Stimulated activated CD4-positive, alpha-beta T cell treated with anti-CD3 and anti-CD28 coated beads, TNF-alpha, amount 100 ng/mL, for 1 hour (primary cell): ENCODE measurements at places on chromosomes 16 and 17.

GRCh38 chr16:9378876-9379275 lies 287.4 kb downstream of the HAPSTR1 start:
- no peak for DNase-seq

DNA sequence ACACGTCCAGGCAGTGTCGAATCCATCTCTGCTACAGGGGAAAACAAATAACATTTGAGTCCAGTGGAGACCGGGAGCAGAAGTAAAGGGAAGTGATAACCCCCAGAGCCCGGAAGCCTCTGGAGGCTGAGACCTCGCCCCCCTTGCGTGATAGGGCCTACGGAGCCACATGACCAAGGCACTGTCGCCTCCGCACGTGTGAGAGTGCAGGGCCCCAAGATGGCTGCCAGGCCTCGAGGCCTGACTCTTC lies 7.2 kb upstream of the CD68 start:
- no peak for DNase-seq

- no peak for DNase-seq
Observed at GRCh38 chr17:66165537-66166123, 26.3 kb downstream of the CEP112 start.

GRCh38 chr16:78780808-78781207 lies 681.4 kb downstream of the WWOX start:
- DNase-seq, result no peak

DNA sequence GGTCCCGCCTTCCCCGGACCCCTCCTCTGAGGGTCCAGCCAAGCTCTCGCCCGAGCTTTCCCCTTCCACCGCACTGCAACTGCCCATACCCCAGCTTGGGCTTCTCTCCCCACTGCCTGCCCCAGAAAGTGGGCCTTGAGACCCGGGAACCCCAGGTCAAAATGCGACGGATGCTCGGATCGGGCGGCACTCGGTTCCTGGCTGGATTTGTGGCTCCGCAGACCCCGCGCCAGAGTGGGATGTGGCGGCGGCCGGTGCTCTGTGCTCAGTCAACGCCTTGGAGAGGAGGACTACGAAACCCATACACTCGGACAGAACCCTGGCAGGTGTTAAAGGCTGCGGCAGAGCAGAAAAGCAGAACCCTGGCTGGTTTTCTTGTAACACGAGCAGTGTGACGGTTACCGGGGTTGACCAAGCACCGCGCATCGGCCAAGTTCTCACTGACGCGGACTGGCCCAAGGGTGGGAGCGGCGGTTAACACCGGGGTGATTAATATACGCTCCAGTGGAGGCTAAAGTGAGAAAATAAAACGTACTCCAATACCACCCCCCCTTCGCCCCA lies 885 bp upstream of the SLFN13 start:
- DNase-seq, result no peak

GRCh38 chr17:16944334-16945135 lies 27.4 kb downstream of the TNFRSF13B start:
- no peak for DNase-seq

DNA sequence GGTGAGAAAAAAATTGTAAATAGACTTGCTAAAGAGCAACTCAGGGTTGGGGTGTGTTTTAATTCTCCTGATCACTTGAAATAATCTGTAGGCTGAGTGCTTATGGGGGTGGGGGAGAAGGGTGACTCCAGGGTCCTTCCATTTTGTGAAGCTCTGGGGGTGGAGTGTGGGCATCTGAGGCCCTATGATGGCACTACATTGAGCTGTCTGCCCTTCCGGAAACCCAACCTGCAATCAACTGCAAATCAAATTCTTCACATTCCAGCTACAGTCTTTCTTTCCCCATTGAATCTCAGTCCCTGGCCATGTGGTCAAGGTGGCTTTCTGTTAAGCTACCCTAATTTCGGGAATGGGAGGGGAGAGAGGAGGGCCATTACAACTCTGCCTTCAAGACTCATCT lies 6.0 kb upstream of the CDC6 start:
- no peak for DNase-seq

DNA sequence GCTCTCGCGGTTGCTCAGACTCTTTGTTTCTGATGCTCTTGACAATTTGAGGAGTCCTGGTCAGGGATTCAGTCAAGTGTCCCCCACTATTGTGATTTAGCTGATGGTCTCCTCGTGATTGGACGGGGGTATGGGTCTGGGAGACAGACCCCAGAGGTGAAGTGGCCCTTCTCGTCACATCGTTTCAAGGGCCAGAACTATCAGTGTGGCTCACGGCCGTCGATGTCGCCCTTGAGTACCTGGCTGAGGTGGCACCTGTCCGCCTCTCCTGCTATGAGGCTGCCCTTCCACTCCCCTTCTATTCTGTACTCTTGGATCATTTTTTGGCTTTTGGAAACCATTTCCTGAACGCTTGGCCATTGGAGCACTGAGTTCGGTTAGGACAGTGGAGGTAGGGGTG lies 7.4 kb upstream of the MEAK7 start:
- no peak for DNase-seq

DNA sequence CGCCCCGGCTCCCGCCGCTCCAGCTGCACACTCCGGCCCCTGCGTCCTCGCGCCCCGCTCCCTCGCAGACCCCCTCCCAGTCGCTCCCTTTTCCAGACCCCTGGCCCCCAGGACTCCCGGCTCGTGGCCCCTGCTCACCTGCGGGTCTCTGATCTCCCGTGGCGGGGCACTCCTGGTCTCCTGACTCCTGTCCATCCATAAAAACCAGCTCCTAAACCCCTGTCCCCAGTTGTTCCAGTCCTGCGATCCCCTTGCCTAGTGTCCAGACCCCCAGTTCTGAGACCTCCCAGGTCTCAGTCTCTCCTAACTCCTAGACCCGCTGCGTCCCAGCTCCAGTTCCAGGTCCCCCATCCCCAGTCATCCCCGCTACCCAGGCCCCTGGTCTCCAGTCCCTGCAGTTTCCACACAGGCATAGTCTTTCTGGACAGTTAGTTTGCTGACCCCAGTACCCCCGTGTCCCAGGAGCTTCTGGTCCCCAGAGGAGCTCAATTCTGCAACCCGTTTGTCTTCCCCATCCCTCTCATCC lies 379 bp downstream of the SNX29 start:
- no peak for DNase-seq

DNA sequence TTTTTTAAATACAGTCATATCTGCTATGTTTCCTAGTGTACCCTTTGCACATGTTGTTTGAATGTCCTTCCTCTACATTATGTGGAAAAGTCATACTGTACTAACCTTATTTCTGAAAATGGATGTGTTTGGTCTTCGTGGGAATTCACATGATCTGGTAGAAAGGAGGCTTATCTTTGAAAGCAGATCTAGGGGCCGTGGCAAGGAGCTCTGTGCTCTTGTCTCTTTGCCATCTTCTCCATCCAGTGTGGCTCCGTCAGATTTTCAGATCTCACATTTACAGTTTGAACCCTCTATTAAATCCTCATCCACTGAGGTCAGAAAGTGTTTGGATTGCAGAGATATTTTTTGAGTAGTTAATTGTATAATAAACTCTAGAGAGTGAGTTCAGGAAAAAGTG lies 32.9 kb downstream of the MAP2K4 start:
- no peak for DNase-seq

DNA sequence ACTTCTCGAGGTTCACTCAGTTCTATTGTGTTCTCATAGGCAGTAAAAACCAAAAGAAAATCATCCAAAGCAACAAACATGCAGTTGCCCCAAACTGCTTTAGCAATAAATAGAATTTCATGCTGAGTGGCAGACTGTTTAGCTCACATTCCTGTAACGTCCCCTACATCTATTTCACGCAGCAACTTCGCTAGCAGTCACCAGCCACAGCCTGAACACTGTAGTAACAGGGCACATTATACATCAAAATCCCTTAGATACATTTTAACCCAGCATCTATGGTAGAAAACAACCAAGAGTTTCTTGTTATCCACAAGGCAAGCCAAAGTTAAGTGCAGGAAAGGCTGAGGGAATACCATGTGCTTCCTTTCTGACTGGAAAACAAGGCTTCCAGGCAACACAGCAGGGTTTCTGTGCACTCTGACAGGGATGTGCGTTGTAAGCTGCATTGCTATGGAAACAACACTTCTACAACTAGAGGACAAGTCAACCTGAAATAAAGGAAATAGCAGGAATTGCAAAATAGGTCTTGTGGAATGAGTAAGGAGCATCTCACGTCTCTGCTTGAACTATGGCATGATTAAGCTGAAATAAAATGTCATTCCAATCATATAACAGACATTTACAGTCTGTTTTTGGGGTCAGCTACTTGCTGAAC lies 55.4 kb downstream of the CFDP1 start:
- DNase-seq, result no peak

DNA sequence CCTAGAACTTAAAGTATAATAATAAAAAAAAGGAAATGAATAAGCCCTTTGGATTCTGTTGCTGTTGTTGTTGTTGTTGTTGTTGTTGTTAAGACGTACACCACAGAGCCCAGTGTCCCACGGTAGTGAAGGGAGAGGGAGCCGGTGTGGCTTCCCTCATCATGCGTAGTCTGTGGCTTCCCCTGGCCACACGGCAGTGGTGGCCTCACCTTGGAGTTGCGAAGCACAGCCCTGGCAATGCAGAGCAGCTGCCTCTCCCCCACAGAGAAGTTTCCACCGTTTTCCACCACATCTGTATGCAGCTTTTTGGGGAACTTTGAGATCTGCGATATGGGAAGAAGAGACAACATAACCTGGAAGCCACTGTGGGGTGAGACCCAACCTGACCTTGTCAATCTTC lies 14.1 kb upstream of the ABCC12 start:
- DNase-seq, result no peak

GRCh38 chr17:39151150-39151942 lies at the start of gene PLXDC1:
Gene PLXDC1 (minus strand): TSS chr17:39151637. CDS start chr17:39151437, 200 bp downstream.
- no peak for DNase-seq

DNA sequence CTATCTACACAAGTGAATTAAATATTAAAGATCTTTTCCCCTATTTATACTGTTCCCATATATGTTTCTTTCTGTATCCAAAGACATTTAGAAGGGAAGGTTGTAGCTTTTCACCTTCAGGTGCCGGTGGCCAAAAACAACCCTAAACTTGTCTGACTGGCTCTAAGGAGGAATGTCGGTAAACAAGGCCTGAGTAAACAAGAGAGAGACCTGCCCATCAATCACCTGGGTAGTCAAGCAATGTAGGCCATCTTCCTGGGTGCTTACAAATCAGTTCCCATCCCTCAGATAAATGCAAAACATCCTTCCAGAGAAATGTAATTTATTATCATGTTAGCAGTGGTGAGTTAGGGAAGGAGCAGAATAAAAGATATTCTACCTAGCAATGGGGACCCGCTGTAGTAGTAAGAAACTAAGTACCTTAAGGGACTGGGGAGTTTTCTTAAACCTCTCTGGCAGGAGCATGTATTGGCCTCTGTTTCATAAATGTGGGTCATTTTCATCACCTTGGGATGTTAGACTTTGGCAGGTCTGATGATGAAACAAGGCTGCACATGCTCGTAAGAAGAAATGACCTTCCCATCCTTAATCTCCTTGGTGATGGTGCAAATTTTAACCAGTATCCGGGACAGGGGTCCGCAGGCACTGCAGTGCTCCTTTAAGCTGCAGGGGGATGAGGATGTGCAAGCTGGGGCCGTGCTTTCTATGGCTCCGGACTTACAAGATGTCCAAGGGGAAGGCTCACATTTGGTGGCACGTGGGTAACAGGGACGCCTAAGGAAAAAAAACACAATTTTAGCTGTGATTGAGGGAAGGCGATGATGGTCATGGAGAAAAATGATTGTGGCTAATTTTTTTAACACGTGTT lies 8.4 kb downstream of the KRT39 start:
- no peak for DNase-seq

GRCh38 chr17:5615476-5615875 lies 31.2 kb upstream of the NLRP1 start:
- DNase-seq, result no peak

DNA sequence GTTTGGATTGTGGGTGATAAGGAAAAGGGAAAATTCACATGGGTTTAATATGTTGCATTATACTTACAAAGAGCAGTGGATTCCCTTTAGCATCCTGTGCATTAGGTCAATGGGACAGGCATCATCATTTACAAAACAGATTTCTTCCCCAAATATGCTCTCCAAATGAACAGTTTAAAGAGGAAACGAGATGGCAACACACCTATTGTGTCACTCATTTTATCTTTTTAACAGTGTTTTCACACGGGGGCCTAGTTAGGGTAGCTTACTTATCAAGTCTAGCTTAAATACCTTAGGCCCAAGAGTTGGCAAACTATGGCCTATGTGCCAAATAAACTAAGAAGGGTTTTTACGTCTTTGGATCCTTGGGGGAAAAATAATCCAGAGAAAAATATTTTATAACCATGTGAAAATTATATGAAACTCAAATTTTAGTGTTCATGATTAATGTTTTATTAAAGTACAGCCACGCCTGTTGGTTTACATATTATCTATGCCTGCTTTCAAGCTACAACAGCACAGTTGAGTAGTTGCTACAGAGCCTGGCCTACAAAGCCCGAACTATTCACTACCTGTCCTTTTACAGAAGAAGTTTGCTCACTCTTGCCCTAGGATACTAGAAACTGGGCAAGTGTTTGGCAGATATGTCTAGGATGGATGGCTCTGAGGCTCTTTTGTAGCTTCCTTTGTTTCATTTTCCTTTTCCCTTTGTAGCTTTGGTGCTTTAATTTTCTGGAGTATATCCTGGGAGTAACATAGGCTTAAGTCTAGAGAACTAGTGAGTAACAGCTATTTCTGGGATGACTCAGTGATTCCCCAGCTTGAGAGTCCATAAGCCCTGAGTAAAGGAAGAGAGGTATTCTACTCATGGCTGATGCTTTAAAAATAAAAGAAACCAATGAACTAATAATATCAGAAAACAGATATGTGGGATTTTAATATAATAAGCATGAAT lies 12.4 kb downstream of the NUP93 start:
- no peak for DNase-seq

DNA sequence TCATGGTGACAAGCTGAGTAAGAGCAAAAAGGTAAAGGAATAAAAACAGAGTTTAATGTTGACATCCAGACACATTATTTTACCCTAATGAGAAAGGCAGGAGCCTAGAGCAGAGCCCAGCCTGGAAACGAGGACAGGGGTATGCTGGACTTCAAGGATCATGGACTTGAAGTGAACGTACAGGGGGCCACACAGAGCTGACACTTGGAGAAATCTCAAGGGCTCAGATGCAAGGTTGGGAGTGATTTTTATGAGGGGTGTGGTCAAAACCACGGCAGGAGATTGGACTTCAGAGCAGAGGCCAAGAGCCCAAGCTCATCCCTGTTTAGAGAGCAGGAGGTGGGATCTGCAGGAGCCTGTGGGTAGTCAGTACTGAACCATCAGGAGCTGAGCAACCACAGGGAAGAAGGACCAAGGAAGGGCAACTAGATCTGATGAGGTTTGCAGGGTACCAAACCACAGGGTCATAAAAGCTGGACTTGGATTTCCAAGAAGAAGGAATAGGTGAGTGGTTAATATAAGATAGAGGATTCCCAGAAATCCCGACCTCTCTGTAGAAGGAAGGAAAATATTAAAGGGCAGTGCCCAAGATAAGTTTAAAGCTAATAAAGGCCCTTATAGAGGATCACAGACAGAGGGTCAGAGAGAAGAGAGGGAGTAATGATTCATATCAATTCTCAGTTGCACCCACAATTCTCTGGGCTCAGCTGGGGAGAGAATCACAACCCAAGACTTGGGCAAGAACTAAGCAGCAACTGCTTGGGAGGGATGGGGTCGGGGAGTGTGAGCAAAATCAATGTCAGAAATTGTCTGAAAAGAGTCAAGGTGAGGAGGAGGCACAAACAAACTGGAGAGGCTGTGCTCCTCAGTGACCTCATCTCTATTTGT lies 331.7 kb downstream of the SOX9 start:
- DNase-seq, result no peak
